ENCODE measurements at places on chromosomes 2 and 18.

- no peak for DNase-seq
These were observed 169.1 kb upstream of the BOD1L2 start for GRCh38 chr18:56977771-56978170.

DNA sequence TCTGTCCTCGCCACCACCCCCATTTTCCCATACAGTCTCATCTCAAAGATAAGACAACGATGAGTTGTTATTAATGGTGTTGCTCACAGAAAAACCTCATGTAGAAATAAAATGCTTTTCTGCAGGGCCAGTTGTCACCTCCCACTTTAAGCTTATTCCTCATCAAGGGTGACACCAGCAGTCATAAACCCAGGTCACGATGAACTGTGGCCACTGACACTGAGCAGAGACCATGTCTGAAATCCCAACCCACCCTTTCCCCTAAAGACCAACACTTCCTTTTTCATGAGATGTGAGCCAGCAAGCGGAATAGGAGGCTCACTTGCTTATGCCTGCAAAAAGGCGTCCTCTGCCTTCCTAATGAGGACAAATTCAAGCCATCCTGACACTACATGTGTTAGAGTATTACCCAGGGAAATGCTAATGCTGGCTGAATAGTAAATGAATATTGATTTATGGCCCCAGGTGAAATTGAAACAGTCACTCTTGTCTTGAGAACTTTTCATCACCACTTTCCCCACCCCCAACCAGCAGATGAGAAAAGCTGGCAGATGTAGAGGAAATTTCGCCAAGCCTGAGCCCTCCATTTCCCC, 228.4 kb downstream of the MGAT5 start:
- DNase-seq, result no peak

- no peak for DNase-seq
These were observed 21.4 kb upstream of the SPIRE1 start for GRCh38 chr18:12679183-12679786.

DNA sequence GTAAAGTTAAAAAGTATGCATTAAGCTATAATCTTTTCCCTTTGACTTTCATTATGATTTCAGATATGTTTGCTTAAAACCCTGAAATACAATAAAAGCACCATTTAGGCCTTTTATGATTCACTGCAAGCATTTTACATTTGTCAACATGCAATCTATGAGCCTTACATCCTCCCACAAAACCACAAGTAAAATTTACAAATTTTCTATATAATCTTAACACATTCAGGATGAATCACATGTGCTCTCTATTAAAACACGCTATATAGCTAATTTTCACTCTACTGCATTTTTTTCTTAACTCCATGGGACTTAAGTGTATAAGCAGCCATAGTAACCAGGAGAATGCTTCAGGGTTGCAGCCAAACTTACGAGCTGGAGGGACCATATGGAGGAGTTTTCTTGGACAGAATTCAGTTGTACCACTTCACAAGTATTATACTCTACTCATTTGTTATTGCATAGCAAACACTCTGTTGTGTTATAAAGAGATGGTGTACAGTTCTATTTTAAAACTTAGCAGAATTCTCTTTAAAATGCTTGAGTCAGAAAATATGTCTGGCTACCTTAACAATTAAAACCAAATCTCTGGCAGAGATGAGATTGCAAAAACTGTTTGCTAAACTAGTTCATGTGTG, 293.2 kb downstream of the ALK start:
- no peak for DNase-seq

GRCh38 chr18:48590678-48591077, 51.8 kb downstream of the CTIF start:
- DNase-seq, result no peak
